Right forelimb (tissue), 1 donor: ENCODE measurements at places on chromosomes 6 and 20.

DNA sequence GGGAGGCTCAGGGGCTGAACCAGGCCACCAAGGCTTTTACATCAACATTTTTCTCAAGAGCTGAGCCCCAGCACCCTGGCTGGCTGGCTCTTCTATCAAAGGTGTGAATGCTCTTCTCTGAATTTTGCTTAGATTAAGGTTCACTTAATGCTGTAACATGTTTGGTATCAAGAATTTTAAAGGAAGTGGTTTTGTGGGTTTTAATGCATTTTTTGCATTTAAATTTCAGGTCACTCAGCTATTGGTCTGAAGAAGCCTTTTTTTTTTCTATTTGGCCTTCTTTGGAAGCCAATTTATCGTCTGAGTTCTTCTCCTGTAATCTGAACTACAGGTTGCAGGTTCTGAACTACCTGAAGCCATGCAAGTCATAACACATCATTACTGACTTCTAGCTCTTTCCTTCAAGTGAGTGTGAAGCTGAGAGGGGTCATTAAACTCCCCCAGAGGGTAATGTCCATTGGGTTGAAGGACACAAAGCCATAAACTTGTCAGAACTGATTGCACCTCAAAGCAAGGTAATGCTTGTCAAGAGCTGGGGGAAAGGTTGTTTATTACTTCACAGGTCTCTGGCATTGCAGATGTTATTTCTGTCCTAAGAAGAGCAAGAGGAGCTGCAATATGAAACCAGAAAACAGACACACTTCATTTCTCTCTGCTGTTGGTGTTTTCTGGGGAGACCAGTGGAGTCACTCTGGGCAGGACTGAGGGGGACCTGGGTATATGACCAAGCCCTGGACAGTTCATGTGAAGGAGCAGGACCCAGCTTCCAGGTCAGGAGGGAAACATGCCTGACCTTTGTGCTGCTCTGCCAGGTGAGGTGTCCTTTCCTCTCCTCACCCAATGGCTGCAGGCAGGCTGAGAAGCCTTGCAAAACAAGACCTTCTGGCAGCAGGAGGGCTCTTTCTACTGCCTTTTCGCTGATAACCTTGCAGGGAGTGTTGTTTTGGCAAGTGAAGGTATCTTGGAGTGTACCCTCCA lies 26.1 kb upstream of the NEDD9 start:
- no peak for DNase-seq

DNA sequence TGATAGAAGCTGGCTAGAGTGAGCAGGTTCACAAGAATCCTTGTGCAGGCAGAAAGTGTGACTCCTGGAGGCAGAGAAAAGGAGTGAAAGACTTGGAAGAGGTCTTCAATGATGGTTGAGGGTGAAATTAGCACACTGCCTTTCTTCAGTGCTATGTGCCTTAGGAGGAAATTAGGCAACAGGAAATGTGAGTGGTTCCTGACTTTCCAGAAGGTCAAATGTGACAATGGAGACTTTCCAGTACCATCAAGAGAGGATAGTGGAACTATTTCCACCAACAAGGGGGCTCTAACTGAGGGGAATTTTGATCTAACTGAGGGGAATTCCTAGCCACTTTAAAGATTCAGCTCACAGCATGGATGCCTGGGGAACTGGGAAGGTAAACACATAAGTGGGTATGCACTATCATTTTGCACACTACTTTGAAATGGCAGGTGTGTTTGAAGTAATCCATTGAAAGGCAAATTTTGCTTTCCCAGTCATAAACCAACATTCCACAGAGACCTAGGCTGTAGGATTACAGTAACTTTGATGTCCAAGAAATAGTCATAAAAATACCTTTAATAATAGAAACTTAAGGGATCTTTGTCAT lies 90.0 kb downstream of the PERP start:
- DNase-seq, result no peak

DNA sequence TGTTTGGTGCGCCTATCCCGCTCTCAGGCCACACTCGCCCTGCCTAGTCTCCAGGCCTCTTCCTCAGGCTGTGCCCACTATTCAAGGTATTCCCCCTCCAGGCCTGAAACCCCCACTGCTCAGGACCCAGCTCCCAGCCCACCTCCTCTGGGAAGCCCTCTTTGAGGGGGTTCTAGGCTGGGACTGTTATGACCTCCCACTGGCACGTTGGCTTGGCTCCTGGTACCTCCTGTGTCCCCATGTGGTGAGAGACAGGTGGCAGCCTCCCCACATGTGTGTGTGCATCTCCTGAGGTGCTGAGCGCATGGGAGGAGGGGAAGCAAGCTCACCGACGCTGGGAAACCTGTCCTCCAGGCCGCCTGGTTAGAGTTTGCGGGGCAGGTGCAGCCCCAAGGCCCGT lies 82.5 kb downstream of the EDN3 start:
- DNase-seq, result no peak

- DNase-seq, result no peak
Observed at GRCh38 chr20:63265891-63266515, 6.6 kb upstream of the ARFGAP1 start.

DNA sequence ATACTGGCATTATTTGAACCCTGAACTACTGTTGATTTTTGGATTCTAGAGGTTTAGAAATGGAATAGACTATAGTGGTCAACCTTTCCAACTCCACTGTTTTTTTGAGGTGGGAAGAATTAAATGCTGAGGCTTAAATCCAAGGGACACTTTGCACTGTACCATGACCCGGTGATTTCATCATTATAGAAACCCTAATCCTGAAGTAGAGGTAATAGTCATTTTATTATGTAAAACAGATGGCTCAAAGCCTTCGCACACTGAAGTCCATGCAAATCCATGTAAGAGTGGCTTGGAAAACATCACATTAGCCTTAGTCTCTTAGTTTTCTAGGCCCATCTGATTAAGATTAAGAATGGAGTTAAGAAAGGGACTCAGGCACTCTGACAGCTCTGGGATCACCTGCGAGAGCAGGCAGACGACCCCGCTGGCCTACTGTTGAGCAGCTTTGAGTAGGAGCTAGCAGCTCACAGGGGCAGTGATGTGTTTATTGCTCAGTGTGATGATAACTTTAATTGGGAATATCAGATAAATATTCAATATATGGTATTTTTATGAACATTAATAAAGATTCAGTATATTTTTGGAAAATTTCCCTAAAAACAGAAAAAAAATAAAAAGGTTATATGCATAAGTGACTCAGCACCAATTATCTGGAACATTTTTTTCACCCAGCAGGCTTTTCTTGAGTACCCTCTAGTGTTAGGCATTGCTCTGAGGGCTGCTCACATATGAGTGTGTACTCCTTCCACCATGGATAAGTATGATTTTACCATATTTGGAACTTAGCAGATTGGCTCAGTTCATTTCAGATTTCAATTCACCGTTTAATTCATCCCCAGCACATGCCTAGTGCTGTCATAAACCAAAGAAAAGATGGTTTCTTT lies 13.4 kb downstream of the SLX4IP start:
- DNase-seq, result no peak

DNA sequence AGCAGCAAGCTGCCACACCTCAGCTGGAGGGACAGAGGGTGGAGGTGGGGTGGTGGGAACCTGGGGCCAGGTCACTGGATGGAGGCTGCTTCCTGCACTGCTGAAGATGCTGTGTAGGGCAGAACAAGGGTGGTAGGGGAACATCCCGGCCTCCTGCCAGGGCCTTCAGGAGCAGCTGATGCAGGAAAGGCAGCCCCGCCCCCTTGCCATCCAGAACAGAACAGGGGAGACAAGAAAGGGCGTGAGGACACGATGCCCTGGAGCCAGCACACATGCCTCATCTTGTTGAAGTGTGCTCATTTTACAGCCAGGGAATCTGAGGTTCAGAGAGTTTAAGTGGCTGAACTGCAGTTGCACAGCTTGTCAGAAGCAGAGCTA lies 43.1 kb upstream of the PHACTR3 start:
- no peak for DNase-seq

GRCh38 chr20:46062621-46063020 lies 27.1 kb downstream of the NCOA5 start:
- DNase-seq, result no peak

DNA sequence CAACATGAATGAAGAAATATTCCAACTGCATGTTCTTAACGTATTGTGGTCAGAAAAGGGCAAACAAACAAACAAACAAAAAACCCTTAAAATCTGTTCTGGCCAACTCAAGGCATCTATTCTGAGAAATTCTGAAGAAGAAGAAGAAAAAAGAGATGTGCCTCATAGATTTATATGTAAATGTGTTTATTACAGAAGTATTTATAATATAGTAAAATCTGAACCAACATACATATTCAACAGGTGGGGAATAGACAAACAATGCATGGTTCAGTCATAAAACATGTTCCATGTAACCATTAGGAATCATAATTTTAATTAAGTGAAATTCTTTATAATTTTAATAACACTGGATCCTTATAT lies 616 bp downstream of the BTN3A2 start:
- no peak for DNase-seq
